ENCODE measurements at places on chromosomes 7 and 10.

GRCh38 chr10:97280783-97281182, 11.7 kb downstream of the ARHGAP19 start:
- no peak for DNase-seq

DNA sequence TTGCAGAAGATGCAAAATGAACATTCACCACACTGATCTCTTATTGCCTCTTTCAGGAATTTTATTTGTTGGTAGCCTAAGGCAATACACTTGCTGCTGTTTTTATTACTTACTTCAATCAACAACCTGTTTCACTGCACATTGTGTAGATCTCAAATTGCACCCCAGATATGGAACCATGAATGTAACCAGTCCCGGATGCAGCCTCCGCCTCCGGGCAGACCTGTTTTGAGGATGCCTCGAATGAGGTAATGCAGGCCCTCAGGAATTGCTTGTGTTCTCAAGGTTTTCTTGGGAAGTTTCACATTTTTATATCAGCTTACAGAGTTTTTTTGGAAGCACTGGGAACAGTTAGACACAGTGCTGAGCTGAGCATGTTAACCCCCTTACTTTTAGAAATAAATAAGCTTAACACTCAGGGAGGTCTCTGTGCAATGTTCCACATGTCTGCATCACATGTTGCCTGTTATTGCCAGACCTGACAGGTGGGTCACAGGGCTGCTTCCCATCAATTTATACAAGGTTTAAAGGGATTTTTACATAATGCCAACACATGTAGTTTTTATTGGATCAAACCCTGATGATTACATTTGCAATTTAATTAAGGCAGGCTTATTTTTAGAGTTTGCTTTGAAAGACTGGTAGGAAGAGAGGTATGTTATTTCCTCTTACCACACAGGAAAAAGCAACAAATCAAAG, 193.1 kb upstream of the POM121L12 start:
- DNase-seq, result no peak

DNA sequence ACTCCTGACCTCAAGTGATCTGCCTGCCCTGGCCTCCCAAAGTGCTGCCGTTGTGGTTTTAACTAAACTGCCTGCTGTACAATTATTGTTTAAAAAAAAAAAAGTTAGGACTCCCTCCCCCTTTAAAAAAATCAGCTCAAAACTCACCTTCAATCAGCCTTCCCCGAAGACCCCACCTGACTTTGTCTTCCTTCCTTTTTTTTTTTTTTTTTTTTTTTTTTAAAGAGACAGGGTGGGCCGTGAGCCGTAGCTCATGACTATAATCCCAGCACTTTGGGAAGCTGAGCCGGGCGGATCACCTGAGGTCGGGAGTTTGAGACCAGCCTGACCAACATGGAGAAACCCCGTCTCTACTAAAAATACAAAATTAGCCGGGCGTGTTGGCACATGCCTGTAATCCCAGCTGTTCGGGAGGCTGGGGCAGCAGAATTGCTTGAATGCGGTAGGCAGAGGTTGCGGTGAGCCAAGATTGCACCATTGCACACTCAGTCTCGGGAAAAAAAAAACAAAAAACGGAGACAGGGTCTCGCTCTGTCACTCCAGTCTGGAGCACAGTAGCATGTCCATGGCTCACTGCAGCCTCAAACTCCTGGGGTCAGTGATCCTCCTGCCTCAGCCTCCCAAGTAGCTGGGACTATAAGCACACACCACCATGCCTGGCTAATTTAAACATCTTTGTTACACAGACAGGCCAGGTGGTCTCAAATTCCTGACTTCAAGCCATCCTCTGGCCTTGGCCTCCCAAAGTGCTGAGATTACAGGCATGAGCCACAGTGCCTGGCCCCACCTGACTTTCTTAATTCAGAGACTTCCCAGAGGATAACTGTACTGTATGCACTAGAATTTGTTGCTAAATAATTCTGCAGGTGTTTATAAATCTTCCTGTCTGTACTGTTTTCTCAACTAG, 3.2 kb downstream of the FIS1 start:
- DNase-seq, result no peak

- no peak for DNase-seq
These were observed 22.7 kb downstream of the SLC35G1 start for GRCh38 chr10:93916257-93917063.

DNA sequence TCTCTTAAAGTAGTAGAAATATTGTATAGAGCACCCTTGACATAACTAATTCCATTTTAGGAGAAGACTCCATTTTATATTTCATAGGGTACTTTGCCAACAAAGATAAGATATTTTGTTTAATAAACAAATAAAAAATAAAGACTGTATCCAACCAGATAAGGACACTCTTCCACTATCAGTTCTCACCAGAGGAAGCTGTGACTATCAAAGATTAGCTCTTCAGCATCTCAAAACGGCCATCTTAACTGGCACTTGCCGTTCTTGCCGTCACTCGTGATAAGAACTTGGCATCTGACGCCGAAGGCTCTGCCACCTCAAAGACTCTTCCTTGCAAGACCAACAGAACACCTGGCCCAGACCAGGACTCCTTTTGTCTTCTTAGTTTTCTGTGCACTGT, 26.3 kb upstream of the AKR1B1 start:
- no peak for DNase-seq

DNA sequence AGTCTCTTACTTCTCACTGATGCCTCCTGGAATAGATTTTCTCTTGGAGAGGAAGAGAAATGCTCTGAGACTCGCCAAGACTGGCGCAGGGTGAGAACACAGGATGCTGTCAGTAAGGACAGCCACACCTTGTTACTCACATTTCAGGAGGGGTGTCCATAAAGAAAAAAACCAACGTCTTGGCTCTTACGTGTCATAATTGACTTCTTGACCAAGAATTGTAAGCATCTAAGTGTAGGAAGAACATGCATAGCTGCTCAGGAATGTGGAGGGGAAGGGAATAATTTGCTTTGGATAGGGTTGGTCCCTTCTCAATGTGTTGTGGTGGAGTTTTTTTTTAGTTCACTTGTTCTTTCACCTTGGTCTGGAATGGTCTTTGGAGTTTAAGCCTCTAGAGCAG, 43.8 kb upstream of the ZNF438 start:
- no peak for DNase-seq

DNA sequence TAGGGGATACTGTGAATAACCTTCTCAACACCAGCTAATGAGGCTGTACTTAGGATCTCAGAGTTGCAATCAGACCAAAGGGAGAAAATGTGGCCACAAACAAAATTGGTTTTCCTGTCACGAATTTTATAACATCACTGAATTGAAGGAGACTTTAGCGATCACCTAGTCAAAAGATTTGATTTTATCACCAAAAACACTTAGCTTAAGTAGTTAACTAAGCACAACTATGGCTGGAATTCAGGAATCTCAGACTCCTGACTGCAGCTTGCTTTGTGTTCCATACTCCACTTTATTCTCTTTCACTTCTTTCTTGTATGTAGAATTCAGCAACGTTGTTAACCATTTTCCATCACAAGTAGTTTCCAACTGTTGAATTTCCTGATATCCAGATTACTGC, 152.0 kb downstream of the SLC16A9 start:
- no peak for DNase-seq

GRCh38 chr10:103667356-103667755, 173.9 kb downstream of the NEURL1 start:
- no peak for DNase-seq

DNA sequence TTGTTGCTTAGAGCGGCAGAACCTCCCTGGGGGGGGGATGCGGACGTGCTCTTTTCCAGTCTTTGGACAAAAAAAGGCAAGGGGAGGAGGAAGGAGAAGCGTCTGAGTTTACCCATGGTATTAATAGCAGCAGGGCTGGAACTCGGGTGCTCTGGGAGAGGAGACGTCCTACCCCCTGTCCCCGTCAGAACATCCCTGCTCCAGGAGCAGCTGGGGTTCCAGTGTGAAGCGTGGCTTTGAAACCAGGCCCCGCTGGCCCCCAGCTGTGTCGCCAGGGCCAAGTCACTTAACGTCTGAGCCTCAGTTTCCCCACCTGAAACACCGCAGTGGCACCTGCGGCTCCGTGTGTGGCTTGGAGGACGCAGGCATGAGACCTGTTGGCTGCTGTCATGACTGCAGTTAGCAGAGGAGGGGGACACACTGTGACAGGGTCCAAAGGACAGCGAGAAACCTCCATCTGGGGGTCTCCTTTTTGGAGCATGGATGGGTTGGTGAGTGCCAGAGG, 1.4 kb downstream of the AMZ1 start:
- DNase-seq, result no peak

GRCh38 chr7:115319541-115319940, 397.6 kb downstream of the MDFIC start:
- no peak for DNase-seq

DNA sequence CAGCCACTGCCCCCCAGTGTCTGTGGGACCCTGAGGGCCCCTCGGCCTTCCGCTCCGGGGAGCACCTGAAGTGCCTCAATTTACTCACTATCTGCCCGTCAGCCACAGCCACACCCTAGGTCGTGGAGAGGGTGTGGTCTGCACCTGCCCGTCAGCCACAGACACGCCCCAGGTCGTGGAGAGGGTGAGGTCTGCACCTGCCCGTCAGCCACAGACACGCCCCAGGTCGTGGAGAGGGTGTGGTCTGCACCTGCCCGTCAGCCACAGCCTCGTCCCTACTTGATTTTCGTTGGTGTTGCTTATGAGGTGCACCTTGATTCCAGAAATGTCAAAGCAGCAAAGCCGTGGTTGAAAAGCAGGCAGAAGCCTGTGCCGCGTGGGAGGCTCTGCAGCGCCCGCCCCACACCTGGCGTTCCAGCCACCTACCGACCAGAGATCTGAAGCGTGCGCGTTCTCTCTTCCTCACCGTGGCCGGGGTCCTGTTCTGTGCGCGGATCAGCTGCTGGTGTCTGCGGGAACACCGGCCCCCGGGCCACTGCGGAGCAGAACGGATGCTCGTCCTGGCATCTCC, 101.6 kb downstream of the DYNC2I1 start:
- peak; percentile 58 for DNase-seq

DNA sequence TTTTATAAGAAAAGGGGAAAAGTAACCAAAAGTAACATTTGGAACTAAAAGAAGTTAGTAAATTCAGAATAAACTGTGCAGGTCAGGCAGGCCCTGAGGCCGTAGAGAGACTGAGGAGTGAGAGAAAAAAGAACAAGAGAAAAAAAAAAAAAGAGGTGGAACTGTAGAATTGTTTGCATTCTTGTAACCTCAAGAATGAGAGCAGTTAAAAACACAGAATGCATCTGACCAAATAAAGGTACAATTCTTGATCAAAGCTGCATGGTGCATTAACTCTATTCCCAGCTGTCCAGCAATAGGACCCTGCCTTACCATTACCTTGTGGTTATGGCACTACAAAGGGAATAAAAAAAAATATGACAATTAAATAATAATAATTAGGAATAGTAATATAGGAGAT, 170.1 kb upstream of the SEMA3A start:
- DNase-seq, result no peak

DNA sequence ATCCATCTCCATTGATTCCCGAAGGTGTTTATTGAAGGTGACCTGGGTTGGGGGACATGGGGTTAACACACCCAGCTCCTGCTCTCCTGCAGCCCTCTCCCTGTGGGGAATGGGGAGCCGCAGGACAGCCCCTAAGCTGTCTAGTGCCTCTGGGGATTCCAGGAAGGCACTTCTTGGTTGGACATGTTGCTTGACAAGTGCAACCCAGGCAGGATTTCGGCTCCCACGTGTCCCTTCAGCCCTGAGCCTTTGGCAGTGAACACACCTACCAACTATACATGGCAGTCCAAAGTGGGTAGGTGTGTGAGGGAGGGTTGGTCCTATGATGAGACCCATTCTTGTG, 43.9 kb downstream of the DOCK1 start:
- no peak for DNase-seq

GRCh38 chr7:113763226-113763625, 155.6 kb downstream of the PPP1R3A start:
- DNase-seq, result no peak

DNA sequence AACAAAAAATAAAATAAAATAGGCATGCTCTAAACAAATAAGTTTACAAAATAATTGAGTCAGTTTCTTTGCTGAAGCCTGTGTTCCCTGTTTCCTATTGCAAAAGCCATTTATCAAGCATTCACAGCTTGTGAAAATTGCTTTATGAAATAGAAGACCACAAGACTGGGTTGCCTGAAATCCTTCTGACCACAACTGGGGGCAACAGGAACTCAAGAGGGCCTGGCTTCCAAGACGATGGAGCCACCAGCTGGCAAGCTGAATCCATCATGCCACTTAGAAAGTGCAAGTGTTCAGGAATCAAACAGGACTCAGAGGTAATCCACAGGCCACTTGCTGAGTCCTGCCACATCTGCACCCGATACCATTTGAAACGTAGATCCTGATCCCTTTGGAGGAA, 752 bp upstream of the ABCA13 start:
- DNase-seq, result no peak

GRCh38 chr7:40470091-40470592, 335.3 kb downstream of the SUGCT start:
- DNase-seq, result no peak

- DNase-seq, result no peak
These were observed 27.9 kb downstream of the TFPI2 start for GRCh38 chr7:93862651-93863050.

GRCh38 chr7:43542716-43543115, 40.2 kb upstream of the STK17A start:
- no peak for DNase-seq

GRCh38 chr10:61822781-61823230, 78.7 kb upstream of the ARID5B start:
- DNase-seq, result no peak

- DNase-seq, result no peak
These were observed 286.1 kb upstream of the NPSR1 start for GRCh38 chr7:34371922-34372321.

Data from natural killer cell (primary cell).